NCI-H1105 (cell line): ENCODE measurements at places on chromosomes 1 and 21.

DNA sequence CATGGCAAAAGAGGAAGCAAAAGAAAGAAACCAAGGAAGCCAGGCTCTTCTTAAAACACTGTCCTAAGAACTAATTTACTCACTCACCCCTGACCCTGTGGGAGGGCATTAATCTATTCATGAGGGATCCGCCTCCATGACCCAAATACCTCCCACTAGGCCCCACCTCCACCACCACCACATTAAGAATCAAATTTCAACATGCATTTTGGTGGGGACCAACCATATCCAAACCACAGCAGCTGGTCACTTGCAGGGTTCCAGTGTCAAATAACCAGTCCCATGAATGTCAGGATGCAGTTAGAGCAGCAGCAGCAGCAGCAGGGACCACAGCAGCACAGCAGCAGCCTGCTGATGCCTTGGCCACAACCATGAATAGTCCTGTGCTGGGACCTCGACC is 83.8 kb downstream of the ZC3H11B start:
- DNase-seq = no peak

DNA sequence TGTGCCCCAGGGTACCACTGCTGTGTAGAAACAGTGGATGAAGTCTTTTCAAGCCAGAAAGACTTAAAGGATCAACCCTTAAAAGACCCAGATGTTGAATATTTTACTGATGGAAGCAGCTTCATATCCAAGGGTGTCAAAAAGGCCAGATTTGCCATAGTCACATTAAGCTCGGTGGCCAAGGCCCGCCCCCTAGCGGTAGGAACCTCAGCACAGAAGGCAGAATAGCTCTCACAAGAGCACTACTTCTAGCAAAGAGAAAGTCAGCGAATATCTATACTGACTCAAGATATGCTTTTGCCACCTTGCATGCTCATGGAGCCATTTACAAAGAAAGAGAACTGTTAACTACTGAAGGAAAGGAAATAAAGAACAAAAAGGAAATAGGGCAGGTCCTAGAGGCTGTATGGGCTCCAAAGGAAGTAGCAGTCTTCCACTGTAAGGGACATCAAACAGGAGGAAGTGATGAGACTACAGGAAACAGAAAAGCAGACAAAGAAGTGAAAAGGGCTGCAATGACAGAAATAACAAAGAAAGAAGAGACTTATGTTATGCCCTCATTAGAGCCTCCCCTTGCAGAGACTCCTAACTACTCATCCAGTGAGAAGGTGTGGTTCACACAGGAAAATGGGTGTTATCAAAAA is 90.5 kb downstream of the LIPI start:
- DNase-seq = peak; percentile 51

DNA sequence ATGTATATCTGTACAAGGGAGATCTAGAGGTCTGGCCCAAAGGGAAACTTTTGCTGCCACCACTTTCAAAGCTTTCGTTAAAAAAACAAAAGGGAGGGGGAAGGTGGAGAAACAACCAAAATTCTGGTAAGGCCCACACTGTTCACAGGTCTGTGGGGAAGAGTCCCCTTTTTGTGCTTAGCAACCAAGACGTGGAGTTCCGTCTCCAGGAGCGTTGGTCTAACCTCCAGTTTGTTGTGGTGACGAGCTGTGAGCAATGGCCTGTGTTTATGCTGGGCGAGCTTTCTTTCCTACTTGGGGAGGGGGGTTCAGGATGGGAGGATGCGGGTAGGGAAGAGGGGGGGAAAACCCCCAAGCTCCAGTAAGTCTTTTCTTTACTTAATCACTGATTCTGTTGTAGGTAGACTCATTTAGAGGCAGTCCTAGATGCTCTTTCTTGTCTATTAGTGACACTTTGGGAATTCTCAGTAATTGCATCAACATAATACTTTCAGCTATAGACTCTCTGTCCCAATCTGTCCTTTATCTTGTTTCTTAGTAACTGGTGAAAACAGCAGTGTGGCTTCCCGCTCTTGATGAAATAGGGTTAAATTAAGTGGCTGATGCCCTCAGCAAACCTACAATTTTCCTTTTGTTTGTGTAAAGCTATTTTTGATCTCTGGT is 1.5 kb downstream of the HIPK1 start:
- no peak for DNase-seq

DNA sequence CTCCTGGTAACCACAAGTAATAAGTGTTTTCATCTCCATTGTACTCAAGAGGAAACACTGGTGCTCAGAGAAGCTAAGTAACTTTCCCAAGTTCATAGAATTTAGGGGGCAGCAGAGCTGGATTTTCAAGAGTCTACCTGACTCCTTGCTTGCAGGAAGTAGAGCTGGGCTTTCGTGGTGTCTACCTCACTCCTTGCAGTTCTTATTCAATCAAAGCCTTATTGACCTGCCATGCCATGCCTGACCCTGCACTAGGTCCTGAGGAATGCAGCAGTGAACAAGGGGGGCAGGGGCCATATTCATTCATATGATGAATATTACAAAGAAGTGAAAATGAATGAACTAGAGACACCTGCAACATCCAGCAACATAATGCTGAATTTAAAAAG is 93.3 kb downstream of the GLIS1 start:
- DNase-seq = no peak

GRCh38 chr1:55337801-55338447 is 122.8 kb upstream of the USP24 start:
- DNase-seq = no peak

GRCh38 chr21:42561762-42562650 is 48.4 kb downstream of the SLC37A1 start:
- DNase-seq = peak; percentile 19

GRCh38 chr1:98989556-98989907 is 15.1 kb downstream of the PLPPR5 start:
- DNase-seq = no peak

DNA sequence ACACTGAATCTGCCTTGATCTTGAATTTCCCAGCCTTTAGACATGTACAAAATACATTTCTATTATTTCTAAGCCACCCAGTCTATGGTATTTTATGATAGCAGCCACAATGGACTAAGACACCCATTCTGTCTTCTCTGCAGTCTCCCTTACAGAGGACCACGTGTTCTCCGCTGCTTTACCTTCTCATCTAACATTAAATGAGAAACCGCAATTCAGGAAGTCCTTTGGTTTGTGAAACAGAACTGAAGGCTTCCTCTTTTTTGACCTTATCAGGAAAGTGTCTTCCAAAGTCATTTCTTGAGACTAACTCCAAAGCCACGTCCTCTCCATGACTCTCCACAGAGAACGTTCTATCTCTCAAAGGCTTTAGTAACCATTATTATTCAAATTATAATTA is 560.1 kb downstream of the OMA1 start:
- no peak for DNase-seq

GRCh38 chr1:1050577-1051052 is 23.5 kb downstream of the RNF223 start:
- no peak for DNase-seq

- DNase-seq = no peak
Measured at GRCh38 chr21:25664491-25664931, 25.5 kb downstream of the JAM2 start.
